ENCODE measurements at places on chromosomes 4 and X. TPM values are rescaled to one million over a fixed set of nuclear protein-coding genes. Genes with fewer than 3 reads are reported as not detected.

The CAPN6 gene
- 1.5 TPM for total RNA-seq

DNA sequence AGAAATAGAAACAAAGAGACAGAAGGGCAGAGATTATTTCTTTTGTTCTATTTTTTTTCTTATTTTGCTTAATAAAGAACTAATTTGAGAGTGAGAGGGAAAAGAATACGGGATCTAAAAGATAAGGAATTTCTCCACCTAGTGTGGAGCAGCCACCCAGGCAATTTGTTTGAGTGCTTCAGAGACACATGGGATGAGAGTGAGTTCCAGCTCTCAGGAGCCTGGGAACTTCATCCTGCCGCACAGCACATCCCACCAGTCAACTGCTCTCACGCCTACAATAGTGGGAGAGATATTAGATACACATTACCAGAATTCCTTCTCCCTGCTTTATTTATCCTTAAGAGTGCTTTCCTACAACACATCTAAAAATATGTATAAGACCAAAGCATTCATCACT lies 946.4 kb downstream of the PDHA2 start:
- H3K27ac ChIP-seq = no peak overlapping the region
- no peak for DNase-seq
- no peaks in the 10 kb centered on the region for H3K4me1 ChIP-seq
- H3K27me3 ChIP-seq = no peaks in the 10 kb centered on the region
- H3K4me3 ChIP-seq = no peak overlapping the region
- H3K36me3 ChIP-seq = no peaks in the 10 kb centered on the region

The APLN gene
- 2.3 TPM for total RNA-seq

- H3K27ac ChIP-seq = no peak overlapping the region
- peak; percentile 55 for DNase-seq
- peaks cover 16% of the 10 kb centered on the region for H3K4me1 ChIP-seq
- H3K4me3 ChIP-seq = no peak overlapping the region
Measured at GRCh38 chrX:115894087-115894486, 276.5 kb upstream of the AGTR2 start.

The SSX4 gene
- not detected for total RNA-seq

The TLR1 gene
- 8.9 TPM for total RNA-seq

DNA sequence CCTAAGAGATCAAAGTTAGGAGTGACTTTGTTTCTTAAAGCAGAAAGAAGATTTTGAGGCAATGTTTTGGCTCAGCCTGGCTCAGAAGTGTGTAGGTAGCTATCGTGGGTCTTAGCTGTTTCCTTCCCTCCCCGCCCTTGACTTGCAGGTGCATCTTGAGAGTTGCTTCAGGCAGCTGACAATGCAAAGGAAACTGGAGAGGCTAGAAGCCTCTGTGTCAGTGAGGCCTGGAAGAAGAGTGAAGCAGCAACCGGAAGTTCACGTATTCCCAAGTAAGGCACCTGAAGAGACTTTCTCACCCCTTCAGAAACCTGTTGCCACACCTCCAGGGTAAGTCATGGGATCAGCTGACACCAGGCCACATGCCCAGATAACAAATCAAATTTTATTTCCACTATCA lies 10.6 kb upstream of the XKRX start:
- no peak overlapping the region for H3K4me3 ChIP-seq
- H3K27me3 ChIP-seq = no peaks in the 10 kb centered on the region
- no peaks in the 10 kb centered on the region for H3K4me1 ChIP-seq
- no peak for DNase-seq

- H3K27ac ChIP-seq = no peak overlapping the region
- no peak overlapping the region for H3K4me3 ChIP-seq
- no peak for DNase-seq
- H3K4me1 ChIP-seq = peaks cover 29% of the 10 kb centered on the region
Measured at GRCh38 chr4:1235381-1236102, 13.4 kb downstream of the CTBP1 start.
